ENCODE measurements at places on chromosomes 2 and 18.

GRCh38 chr2:64317707-64318475 is 136.1 kb upstream of the LGALSL start:
- no peak for DNase-seq

DNA sequence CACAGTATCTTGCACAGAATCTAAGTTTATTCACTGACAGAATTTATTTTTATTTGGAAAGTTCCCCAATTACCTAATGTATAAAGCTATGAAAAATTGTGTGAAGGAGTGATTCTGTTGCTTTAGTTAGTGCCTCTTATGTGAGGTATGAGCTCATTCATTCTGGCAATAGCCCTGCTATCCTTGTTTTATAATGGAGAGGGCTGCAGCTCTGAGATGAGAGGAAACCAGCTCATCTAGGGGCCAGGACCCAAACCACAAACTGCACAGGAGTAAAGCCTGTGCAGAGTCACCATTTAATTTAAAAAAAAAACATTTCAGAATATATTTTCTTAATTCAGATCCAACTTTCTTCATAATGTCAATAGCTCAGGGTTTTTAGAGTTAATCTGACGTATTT is 383.0 kb downstream of the TMEM182 start:
- no peak for DNase-seq

DNA sequence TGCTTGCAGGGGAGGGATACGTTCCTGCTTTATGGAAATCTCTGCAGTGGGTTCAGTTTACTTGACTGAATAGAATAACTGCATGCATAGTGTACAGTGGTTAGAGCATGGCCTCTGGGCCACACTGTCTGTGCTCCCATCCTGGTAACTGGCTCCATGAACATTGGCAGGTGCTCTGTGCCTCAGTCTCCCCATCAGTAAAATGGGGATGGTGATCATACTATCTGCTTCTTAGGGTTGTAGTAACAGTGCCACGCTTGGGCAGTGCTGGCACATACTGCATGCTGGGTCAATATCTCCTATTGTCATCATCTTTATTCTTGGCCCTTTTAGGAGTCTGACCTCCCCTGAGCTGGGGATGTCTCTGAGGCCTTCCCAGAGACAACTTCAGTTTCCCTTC is 117.3 kb downstream of the CTIF start:
- no peak for DNase-seq

GRCh38 chr2:241496904-241497877 is 11.2 kb downstream of the STK25 start:
- DNase-seq = no peak

- no peak for DNase-seq
Measured at GRCh38 chr2:14330884-14331283, 301.6 kb upstream of the LRATD1 start.

GRCh38 chr2:23435250-23436035 is 50.5 kb downstream of the KLHL29 start:
- no peak for DNase-seq

DNA sequence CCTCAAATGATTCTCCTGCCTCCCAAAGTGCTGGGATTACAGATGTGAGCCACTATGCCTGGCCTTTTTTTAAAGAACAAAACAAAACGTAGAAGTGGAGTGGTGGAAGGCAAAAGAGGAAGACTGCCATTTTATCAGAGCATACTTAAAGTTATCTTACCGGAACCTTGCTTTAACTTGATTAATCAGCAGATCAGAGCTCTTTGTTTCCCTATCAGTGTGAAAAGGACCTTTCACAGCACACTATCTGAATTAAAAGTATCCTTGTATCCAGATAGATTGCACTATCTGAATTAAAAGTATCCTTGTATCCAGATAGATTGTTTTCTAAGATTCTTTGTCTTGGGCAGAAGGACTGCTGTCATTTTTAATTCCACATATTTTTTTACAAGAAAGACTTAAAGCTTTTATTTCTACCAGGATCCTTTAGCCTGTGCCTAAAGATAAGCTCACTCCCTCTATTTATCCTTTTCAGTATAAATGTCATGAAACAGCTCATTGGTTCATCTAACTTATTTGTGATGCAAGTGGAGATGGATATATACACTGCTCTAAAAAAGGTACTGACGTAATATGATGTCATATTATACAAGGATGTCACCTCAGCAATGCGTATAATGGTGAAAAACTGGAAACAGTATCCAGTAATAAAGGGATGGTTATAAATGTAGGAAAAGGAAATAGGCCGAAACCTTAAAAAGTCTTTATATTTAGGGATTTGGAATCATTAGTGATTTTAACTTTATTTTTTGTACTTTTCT is 17.8 kb downstream of the GMCL1 start:
- DNase-seq = no peak

DNA sequence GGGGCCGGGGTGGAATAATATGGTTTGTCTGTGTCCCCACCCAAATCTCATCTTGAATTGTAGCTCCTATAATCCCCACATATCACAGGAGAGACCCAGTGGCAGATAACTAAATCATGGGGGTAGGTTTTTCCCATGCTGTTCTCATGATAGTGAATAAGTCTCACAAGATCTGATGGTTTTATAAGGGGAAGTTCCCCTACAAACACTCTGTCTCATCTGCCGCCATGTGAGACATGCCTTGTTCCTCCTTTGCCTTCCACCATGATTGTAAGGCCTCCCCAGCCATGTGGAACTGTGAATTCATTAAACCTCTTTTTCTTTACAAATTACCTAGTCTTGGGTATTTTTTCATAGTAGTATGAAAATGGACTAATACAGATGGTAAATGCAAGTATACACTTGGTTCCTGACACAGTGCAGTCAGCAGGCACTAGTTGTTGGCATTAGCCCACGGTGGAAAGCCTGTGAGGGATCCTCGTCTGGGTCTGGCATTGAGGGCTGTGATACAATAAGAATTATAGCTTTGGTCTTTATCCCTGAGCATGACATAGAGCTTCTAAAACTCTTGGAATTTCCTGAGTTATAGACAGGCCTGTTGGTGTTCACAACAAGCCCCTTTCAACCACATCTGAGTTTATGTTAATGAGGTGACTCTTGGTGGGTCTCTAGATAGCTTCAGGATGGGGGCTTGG is 135.8 kb downstream of the CABLES1 start:
- DNase-seq = no peak

GRCh38 chr2:53632714-53633113 is 134.9 kb upstream of the CHAC2 start:
- DNase-seq = no peak

GRCh38 chr2:215436705-215437565 is 1.1 kb upstream of the FN1 start:
- DNase-seq = no peak

- no peak for DNase-seq
Measured at GRCh38 chr2:188459061-188459460, 167.4 kb downstream of the GULP1 start.

DNA sequence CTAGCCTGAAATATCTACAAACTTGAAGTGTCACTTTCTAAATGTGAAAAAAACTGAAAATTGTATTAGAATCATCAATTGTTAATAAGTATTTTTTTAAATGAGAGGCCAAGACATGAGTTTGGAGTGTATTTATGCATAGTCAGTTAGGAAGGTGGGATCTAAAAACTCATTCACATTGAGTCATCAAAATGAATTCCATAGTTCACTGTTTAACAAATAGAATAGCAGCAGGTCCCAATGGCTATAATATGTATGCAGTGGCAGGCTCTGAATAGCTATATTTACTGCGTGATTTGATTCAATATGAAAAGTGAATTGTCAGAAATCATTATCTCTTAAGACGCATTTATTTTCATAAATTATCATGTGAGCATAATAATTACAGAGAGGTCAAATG is 256.1 kb downstream of the ZNF385B start:
- no peak for DNase-seq

- DNase-seq = no peak
Measured at GRCh38 chr2:214436470-214436869, 25.6 kb downstream of the VWC2L start.

DNA sequence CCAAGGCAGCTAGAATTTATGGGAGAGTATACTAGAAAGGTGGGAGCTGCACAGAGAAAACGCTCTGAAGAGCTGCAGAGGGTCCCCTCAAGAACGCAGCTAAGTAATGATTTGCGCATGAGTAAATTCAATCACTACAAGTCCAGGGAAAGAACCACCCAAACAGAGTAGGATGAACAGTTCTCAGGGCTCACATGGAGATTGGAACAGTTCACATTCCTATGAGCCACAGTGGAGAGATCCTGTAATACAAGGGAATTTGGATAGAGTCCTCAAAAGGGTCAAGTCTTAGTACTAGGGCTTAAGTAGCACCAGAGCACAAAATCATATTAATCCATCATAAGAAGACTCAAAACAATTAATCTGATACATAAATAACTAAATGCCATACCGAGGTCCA is 12.7 kb downstream of the OLA1 start:
- DNase-seq = no peak

DNA sequence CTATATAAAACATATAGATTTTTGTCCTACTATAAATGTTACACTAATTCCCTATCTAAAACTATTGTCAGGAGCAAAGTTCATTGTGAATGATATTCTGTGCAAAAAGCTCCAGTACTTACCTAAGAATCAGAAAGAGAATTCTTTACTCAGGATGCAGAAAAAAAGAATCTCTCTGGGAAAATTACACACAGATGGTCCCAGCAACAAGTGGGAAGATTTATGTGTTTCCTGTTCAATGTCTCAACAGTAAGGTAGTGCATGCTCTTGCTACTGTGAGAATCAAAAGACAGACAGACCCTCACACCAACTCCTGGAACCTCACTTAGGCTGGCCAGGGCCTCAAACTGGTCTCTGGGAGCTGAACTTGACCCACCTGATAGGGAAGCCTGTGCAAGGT is 11.2 kb upstream of the NAPG start:
- no peak for DNase-seq

GRCh38 chr2:3099860-3100234 is 277.8 kb downstream of the EIPR1 start:
- no peak for DNase-seq

DNA sequence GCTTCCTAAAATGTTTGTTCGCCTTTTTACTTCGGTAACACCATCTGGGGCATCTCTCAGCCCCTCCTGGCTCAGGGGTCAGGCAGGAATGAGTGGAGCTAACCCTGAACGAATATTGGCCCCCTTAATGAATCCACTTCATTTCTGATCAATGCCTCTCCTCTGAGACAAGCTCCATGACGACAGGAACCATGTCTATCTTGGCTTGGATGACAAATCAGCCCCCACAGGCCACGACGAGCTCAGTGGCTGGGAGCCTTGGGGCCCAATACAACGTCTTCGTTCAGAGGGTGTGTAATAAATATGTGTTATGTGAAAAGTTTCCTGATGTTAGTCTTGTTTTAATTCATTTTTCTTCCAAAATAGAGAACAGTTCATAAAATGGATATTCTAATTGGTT is 133.0 kb downstream of the COL6A3 start:
- DNase-seq = no peak

- DNase-seq = no peak
Measured at GRCh38 chr2:237315170-237315828, 98.7 kb downstream of the COL6A3 start.

GRCh38 chr2:229880892-229881586 is 40.8 kb downstream of the TRIP12 start:
- no peak for DNase-seq

GRCh38 chr2:66699793-66700676 is 265.1 kb downstream of the MEIS1 start:
- no peak for DNase-seq

DNA sequence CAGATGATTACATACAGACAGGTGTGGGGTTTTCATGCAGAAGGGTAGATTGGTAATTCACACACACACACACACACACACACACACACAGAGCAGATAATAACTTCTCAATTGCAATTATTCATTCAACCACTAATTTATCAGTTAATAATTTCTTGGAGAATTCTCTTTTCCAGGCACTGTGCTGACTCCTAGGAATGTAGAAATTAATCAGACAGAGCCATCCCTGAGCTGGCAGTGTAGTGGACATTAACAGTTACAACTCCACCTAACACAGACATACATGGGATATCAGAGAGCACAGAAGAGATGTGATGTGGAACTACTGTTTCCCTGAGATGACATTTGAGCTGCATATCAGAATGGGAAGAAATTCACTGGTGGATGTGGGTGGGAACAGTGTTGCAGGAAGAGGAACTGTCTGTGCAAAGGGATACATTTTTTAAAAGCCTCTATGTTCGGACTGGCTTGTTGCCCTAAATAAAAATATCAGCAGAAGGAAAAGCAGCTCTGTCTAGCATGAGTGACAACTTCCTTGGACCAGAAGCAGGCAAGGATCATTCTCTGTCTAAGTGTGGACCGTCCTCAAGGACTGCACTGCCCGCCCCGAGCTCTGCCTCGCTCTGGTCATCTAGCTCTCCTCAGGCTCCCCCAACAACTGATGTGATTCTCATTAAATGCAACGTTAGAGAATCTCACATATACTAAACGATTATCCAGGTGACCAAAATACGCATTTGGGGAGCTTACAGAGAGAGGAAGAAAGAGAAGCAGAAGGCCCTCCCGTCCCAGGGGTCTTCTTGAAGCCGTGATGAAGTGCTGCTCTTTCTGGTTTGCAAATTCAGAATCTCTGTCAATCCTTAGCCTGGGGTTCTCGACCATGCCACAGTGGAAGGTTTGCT is 173.4 kb upstream of the TRIB2 start:
- no peak for DNase-seq

DNA sequence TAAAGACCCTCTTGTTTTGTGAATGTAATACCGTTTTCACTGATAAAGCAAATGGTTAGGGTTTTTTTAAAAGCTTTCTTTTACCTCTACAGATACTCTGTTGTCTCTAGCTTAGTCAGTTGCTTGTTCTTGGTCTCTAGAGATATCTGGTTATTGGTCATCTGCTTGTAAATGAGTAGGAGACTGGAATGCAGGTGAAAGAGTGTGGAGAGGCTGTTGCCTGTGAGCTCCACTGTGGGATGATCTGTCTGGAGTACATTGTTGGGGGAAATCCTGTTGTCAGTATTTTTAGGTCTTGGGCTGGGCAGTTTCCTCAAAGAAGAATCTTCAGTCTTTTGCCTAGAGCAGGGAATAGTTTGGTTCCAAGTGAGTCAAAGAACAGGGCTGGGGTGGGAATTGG is 67.7 kb downstream of the SMCHD1 start:
- DNase-seq = no peak

- DNase-seq = no peak
Measured at GRCh38 chr2:99877963-99878362, 264.4 kb downstream of the AFF3 start.

- no peak for DNase-seq
Measured at GRCh38 chr2:98114643-98115330, 27.8 kb downstream of the VWA3B start.
